H9 (cell line): ENCODE measurements at places on chromosomes 6 and 20. TPM values are rescaled to one million over a fixed set of nuclear protein-coding genes. Genes with fewer than 3 reads are reported as not detected.

DNA sequence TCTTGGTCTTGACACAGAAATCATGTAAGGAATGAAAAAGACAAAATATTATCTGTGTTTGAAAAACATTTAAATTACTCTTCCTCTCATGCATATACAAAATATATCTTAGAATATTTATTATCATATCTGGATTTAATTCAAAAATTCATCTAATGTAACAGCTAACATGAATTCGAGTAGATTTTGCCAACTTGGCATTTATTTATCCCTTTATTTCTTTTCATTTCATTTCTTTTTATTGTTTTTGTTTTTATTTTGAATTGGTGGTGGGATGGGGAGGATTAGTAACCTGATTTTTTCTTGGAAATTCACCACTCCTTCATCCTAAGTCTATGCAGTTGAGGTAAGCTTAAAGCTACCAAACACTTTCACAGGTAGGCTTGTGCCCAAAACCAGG, 508.7 kb downstream of the EPHA7 start:
- DNase-seq: no peak
- H3K4me3 ChIP-seq: no peak overlapping the region
- H3K4me1 ChIP-seq: no peaks in the 10 kb centered on the region
- no peak overlapping the region for H3K27ac ChIP-seq

DNA sequence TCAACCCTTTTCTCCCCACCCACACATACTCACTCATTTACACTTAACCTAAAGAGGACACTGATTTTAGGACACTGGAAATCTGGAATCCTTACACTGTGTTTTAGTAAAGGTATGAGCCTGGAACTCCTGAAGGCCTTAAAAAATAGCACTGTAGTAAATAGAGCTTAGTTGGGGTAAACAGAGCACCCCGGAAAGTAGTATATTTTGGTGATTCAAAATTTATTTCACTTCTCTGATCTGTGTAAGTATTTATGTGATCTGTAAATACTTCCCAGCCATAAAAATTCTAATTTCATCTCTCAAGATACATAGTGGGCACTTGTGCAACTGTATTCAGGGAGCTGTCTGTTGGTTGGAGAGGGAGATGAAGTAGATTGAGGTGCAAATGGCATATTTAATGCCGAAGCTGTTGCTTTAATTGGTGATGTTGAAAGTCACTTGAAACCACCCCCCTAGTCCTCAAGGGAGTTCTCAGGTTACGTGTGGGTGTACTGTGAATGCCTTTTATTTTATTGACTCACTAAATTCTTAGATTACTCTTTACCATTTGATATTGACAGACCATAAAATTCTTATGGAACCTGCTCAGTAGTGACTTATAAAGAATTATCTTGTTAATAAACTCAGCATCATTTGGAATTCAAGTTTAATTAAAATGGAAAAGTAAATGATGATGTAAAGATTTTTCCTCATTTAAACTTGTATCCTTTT, 154.9 kb downstream of the SOX4 start:
- no peak overlapping the region for H3K27ac ChIP-seq
- H3K4me1 ChIP-seq: peaks cover 24% of the 10 kb centered on the region
- H3K4me3 ChIP-seq: peak overlapping the region; percentile 14
- H3K27me3 ChIP-seq: no peaks in the 10 kb centered on the region
- H3K36me3 ChIP-seq: peaks cover 15% of the 10 kb centered on the region

Gene PRPH2
- total RNA-seq: 0.31 and 0.39 TPM in 2 replicates

Gene DAAM2
- 1.0 and 1.1 TPM in 2 replicates for total RNA-seq

DNA sequence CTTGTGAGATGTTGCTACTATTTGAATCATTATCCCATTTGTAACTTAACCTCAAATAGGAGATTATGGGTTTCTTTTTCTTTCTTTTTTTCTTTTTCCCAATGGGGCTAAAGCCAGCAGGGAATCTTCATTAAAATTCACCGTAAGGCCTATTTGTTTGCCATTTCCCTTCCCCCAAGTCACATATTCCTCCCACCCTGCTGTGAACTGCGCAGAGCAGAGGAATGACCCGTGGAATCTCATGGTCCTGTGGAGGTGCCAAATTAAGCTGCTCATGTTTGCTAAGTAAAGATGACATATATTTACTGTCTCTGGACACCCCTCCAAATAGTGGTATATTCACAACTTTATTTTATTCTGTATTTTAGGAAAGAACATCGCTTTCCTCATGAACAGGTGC, 699.3 kb downstream of the RNF144B start:
- H3K27ac ChIP-seq: no peak overlapping the region
- no peak for DNase-seq
- no peak overlapping the region for H3K4me3 ChIP-seq

- no peaks in the 10 kb centered on the region for H3K36me3 ChIP-seq
- H3K4me1 ChIP-seq: no peaks in the 10 kb centered on the region; the same call in 1 of the 2 replicates
- no peak for DNase-seq
- no peak overlapping the region for H3K27ac ChIP-seq
Measured at GRCh38 chr6:74319292-74319691, 623.3 kb downstream of the CD109 start.

DNA sequence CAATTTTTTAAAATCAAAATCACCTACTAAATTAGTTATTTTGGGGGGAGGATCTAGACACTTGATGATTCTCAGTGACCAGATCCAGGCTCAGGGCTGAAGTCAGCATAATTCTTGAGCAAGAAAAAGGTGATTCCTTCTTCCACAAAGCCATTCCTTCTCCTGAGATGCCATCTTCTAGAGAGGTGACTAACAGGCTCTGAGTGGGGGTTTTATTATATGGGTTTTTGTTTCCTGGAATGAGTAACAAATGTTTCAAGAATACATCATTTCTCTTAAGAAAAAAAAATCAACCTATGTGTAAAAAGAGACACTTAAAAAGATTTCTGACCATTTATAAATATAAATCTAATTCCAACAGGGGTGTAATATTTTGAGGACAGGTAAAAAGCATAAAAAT, 154.3 kb downstream of the NFATC2 start:
- DNase-seq: no peak
- no peak overlapping the region for H3K4me3 ChIP-seq
- H3K27me3 ChIP-seq: no peaks in the 10 kb centered on the region; the same call in 1 of the 2 replicates
- H3K27ac ChIP-seq: no peak overlapping the region

Gene SIRPB2
- total RNA-seq: not detected in 2 replicates

Gene ASCC3
- 61.4 and 63.8 TPM in 2 replicates for total RNA-seq

GRCh38 chr20:22369100-22369499, 215.3 kb downstream of the FOXA2 start:
- H3K27me3 ChIP-seq: no peaks in the 10 kb centered on the region; the same call in 1 of the 2 replicates
- H3K36me3 ChIP-seq: no peaks in the 10 kb centered on the region
- no peak for DNase-seq

DNA sequence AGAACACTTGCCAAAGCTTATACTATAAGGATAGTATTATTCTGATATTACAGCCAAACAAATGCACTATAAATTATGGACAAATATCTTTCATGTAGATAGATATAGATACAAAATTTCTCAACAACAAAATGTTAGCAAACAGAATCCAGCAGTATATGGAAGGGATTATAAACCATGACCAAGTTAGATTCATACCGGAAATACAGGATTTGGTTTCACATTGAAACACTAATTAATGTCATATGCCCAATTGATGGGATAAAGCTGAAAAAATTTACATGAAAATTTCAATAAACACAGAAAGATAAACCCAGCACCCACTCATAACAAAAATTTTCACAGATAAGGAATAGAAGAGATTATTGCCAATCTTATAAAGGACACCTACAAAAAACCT, 770.3 kb upstream of the SLC35B3 start:
- peaks cover 8% of the 10 kb centered on the region for H3K36me3 ChIP-seq
- no peak for DNase-seq
- H3K4me1 ChIP-seq: no peaks in the 10 kb centered on the region
- no peak overlapping the region for H3K27ac ChIP-seq
- H3K27me3 ChIP-seq: no peaks in the 10 kb centered on the region
- no peak overlapping the region for H3K4me3 ChIP-seq

Gene WFDC5
- not detected in 2 replicates for total RNA-seq

Gene GPX5
- not detected in 2 replicates for total RNA-seq

Gene MLN
- not detected in 2 replicates for total RNA-seq

Gene EMILIN3
- 5.9 and 6.7 TPM in 2 replicates for total RNA-seq
